ENCODE measurements at places on chromosomes 5 and 9. TPM values are rescaled to one million over a fixed set of nuclear protein-coding genes. Genes with fewer than 3 reads are reported as not detected.

Gene PLPP7
- not detected for total RNA-seq

Gene PCDHGA6
- total RNA-seq, result 0.14 TPM

Gene COL5A1
- total RNA-seq, result 0.33 TPM

- no peak for DNase-seq
Observed at GRCh38 chr5:142981886-142982820, 212.0 kb downstream of the ARHGAP26 start.

DNA sequence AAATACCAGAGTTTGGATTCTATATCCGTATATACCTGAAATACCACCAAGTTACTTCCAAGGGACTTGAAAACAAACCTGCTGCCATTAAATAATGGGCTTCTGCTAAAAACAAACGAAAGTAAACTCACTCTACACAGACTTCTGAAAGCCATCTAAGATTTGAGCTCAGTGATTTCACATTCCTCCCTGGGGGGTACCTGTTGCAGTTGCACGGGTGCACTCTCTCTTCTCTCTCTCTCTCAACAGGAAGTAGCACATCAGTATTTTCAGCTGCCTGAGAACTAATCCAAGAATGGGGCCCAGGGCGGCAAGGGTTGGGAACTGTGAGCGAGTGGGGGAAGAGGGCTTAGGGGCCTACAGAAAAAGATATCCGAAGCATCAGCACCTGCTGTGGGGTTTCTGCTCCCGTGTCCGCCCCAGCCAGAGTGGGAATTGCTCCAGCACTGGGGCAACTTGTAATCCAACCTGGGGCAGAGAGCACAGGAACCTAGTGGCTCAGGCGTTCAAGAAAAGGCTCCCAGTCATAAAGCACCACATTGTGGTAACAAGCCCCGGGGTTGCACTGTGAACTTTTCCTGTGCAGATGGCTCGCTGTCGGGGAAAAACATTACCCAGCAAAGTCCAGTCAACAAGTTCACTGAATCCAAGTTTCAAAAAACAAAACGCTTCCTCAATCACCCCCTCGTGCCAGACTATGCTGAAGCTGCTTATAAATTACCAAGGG, 99.8 kb downstream of the EFNA5 start:
- DNase-seq, result no peak

GRCh38 chr5:16740811-16741392, 124.1 kb upstream of the RETREG1 start:
- no peak for DNase-seq

Measured in CD8-positive, alpha-beta T cell (primary cell).